Muscle of leg (tissue), 16 donors: ENCODE measurements at places on chromosomes 1 and 21. TPM values are rescaled to one million over a fixed set of nuclear protein-coding genes. Genes with fewer than 3 reads are reported as not detected.
A peak's percentile ranks its signal among the peaks of the same experiment; 100 is the strongest.

GRCh38 chr1:163412221-163412620 is 90.5 kb downstream of the NUF2 start:
- no peaks in the 10 kb centered on the region for H3K27me3 ChIP-seq
- H3K27ac ChIP-seq = no peak overlapping the region
- DNase-seq = no peak
- H3K36me3 ChIP-seq = no peaks in the 10 kb centered on the region

GRCh38 chr21:34865400-34866241 is 183.5 kb downstream of the RUNX1 start:
- peak overlapping the region; percentile 51 for H3K27ac ChIP-seq
- no peak overlapping the region for H3K4me3 ChIP-seq
- H3K36me3 ChIP-seq = peaks cover 3% of the 10 kb centered on the region
- peak; percentile 64 for DNase-seq
- H3K4me1 ChIP-seq = peaks cover 24% of the 10 kb centered on the region

DNA sequence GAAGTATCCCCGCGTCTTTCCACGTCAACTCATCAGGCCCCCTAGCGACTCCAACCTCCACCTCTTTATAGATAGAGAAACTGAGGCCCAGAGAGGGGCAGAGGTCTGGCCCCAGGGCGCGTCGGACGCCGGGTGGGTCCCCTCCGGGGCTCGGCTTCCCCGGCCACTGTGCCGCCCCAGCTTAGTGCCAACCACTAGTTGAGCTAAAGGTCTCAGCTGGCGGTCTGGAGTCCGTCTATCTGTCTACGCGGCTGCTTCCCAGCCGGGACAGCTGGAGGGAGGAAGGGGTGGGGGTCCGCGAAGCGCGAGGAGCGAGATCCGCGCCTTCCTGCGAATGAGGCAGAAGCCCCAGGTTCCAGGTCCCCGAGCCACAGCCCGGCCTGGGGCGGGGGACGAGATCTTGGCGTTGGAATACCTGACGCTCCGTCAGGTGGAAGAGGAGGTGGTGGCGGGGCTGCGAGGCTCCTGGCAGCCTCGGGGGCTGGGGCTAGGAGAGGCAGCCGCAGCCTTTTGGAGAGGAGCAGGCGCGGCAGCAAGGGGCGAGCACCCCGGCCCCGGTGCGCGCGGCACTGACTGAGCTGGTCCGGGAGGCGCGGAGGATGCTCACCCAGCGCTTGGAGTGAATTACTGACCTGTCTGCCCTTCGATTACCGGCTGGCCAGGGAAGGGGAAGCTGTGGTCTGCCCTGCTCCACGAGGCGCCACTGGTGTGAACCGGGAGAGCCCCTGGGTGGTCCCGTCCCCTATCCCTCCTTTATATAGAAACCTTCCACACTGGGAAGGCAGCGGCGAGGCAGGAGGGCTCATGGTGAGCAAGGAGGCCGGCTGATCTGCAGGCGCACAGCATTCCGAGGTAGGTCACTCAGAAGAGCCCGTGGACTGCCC is 937 bp downstream of the PODN start:
- H3K4me1 ChIP-seq = peaks cover 40% of the 10 kb centered on the region
- H3K36me3 ChIP-seq = no peaks in the 10 kb centered on the region
- peaks cover 29% of the 10 kb centered on the region for H3K27me3 ChIP-seq
- DNase-seq = peak; percentile 35

- H3K4me3 ChIP-seq = no peak overlapping the region
- no peaks in the 10 kb centered on the region for H3K27me3 ChIP-seq
- H3K36me3 ChIP-seq = no peaks in the 10 kb centered on the region
- no peak overlapping the region for H3K27ac ChIP-seq
Observed at GRCh38 chr1:232037774-232038388, 411.3 kb downstream of the DISC1 start.

The TNFSF18 gene
- polyA plus RNA-seq = 0.18 TPM

DNA sequence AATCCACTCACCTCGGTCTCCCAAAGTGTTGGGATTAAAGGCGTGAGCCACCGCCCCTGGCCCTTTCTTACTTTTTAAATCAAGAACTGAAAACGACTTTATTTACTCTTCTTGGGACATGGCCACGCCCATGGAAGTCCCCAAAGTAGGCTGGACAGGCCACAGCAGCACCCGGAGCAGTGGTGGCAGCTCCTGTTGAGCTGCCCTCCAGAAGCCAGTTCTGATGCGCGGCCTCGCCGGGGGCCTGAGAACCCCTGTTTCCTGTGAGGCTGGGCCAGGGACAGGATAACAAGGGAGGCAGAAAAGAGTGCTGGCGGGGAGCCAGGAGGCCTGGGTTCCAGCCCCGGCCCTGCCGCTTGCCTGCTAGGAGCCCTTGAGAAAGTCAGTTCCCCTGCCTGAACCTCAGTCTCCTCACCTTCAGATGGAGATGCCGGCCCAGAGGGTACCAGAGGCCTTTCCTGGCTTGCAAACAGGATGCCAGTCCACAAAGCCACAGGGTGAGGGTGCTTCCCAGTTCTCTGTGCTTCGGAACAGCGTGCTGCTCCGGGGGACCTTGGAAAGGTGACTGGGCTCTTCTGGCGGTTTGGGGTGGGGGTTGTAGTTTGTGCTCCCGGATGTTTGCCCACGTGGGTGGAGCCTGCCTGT is 59.4 kb downstream of the RUNX3 start:
- H3K4me3 ChIP-seq = no peak overlapping the region
- DNase-seq = no peak
- no peaks in the 10 kb centered on the region for H3K36me3 ChIP-seq
- H3K27ac ChIP-seq = no peak overlapping the region
